ENCODE measurements at places on chromosomes 1 and 21.

- DNase-seq: peak; percentile 8
Measured at GRCh38 chr1:3903141-3904005, 3.3 kb upstream of the C1orf174 start.

DNA sequence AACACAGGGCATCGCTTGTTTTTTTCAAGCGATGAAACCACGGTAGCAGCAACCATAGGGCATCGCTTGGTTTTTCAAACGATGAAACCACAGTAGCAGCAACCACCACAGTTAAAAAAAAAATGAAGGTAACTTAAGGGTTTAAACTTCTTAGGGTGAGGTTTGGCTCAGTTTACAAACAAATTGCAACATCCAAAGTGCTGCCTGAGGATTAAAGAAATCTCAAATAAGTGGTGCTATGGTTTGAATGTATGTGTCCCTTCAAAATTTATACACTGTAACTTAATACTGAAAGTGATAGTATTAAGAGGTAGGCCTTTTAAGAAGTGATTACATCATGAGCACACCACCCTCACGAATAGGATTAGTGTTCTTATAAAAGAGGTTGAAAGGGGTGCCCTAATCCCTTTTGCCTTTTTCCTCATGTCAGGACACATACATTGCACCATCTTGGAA, 6.4 kb upstream of the GBP5 start:
- DNase-seq: no peak

DNA sequence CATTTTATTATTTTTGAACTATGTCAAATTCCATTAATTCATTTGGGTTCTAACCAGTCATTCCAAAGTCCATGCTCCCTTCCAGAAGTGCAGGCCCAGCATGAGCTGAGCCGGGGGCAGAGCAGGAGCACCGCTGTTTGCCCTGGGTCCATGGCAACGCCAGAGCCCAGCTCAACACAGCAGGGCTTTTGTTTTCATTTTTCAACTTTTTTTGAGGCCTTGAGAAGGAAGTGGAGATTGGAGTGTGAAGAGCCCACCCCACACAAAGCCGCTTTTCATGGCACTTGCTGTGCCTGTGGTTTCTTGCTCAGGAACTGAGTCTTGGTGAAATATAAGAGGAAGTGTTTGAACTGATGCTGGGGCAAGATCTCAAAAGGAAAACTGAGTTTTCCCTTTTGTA, 13.2 kb upstream of the PRMT2 start:
- peak; percentile 17 for DNase-seq

DNA sequence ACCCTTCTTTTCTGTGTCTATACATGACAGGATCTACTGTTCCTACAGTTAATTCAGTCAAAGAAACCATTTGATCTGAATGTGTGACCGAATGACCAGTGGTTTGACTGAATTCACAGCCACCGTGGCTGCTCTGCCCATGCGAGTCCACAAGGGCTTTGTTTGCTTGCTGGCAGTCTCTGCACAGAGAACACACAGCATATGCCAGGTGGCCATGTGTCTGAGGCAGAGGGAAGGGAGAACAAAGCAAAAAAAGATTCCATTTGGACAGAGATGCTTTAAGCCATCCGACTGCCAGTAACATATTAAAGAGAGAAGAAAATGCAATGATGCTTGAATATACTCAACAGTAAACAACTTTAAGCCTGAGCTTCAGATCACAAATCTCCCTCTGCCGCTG, 737.8 kb upstream of the CXADR start:
- DNase-seq: no peak

DNA sequence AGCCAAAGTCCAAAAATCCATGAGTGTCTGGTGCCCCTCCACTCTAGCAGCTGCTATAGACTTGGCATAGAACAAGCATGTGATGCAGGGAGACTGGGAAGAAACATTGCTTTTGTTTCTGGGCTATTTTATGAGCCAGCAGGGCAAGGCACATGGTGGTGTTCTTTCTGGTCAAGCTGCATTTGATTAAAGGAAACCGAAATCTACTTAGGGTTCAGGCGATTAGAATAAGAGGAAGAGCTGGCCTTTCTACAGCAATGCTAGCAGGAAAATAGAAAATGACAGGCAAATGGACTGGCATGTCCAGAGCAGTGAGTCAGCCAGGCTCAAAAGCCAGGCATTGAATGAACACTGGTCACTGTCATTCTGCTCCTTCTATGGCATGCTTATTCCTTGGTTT, 28.5 kb upstream of the ARHGAP29 start:
- no peak for DNase-seq

DNA sequence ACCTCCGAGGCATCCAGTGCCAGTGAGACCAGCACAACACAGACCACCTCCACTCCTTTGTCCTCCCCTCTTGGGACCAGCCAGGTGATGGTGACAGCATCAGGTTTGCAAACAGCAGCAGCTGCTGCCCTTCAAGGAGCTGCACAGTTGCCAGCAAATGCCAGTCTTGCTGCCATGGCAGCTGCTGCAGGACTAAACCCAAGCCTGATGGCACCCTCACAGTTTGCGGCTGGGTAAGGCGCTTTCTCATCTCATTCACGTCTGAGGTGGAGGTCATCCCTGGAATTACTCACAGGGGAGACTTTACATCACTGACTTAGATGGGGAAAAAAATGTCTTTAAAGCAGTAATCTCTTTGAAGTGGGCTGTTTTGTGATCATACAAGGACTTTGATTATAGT, 106.3 kb downstream of the CD247 start:
- no peak for DNase-seq

DNA sequence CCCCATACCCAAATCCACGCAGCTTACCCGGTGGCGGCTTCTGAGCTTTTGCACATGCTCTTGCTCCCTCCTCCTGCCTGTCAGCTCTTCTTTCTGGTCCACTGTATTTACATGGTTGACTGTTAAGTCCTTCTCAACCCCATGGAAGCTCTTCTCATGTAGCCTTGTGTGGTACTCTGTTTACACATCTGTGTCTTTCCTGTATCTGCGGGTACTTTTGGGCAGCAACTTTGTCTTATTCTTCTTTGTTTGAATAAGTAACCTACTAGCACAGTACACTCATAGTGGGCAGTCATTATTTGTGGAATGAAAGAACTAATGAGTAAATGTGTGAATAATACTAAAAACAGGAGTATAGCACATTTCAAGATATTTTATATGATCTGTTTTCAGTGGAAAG, 88.5 kb upstream of the GPR88 start:
- DNase-seq: peak; percentile 28

DNA sequence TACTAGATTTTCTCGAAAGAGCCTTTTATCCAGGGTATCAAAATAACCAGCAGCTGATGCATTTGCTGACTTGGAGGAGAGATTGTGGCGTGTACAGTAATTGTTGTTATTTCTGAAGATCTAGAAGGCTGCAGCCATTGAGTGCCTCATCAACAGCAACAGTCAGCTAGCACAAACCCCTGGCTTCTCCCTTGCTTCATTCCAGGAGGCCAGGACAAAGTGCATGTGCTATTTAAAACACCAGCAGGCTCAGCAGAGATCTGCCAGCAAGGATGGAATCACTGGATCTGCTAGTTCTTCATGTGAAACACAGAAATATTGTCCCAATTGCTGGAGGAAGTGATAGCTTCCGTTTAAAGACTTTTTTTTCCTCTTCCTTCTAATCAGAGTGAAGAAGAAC, 2.8 kb upstream of the NGF start:
- no peak for DNase-seq

GRCh38 chr1:113390871-113391648, 745 bp downstream of the MAGI3 start:
- DNase-seq: peak; percentile 41

DNA sequence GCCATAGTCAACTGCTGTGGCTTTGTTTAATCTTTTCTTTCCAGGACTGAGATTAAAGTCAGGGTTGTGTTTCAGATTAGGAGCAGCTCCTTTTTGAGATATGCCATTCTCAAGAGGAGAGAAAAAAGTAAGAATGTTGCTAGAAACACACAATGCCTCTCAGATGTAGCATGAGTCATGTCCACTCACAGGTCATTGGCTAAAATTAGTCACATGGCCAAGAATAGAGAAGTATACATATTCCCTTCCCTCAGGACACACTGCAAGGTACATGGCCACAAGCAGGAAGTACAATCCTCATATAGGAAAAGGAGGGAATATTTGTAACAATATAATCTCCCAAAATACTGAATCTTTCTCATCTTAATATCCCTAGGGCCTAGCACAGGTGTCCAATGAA, 141.9 kb upstream of the PTBP2 start:
- DNase-seq: no peak

GRCh38 chr1:29136391-29136915, 12.8 kb upstream of the TMEM200B start:
- DNase-seq: no peak

DNA sequence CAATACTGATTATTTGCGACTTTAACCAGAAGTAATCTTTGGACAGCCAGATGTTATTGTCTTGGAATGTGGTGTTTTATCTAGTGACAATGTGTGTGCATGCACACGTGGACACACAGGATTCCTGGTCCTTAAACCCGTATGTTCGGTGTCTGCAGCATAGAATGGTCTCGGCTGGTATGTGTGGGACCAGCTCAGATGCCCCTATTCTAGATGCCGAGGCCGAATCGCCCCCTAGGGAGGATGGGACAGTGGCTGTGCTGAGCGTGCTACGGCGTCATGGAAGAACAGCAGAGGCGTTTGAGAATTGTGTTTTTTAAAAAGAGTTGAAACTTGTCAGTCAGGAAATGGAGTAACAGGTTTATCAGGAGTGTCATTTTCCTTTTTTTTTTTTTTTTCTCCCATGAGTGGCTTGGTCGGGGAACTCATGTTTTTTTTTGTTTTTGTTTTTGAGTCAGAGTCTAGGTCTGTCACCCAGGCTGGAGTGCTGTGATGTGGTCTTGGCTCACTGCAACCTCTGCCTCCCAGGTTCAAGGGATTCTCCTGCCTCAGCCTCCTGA, 30.1 kb downstream of the SKI start:
- no peak for DNase-seq

DNA sequence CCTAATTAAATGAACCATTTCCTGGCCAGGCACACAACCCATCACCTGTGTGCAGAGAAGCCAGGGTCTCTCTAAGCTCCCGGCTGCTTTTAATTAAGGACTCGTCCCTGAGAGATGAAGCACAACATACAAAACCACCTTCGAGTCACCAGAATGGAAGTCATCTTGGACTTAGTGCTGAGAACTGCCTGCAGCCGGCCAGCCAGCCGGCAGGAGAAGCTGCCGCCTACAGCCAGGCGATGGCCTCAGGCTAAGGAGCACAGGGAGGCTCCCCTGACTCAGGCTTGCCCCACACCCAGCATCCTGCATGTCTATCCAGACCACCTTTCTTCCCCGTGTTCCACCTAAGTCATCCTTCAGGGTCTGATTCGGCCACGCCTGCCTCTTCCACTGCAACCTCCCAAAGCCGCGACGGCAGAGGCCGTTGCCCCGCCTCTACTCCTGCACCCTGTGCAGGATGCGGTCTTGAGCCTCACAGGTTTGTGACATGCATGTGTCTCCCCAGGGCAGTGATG, 83.6 kb downstream of the SLC66A1 start:
- DNase-seq: no peak

GRCh38 chr1:232074265-232074664, 447.7 kb downstream of the DISC1 start:
- DNase-seq: no peak

GRCh38 chr1:234627009-234627950, 17.3 kb upstream of the IRF2BP2 start:
- DNase-seq: no peak

DNA sequence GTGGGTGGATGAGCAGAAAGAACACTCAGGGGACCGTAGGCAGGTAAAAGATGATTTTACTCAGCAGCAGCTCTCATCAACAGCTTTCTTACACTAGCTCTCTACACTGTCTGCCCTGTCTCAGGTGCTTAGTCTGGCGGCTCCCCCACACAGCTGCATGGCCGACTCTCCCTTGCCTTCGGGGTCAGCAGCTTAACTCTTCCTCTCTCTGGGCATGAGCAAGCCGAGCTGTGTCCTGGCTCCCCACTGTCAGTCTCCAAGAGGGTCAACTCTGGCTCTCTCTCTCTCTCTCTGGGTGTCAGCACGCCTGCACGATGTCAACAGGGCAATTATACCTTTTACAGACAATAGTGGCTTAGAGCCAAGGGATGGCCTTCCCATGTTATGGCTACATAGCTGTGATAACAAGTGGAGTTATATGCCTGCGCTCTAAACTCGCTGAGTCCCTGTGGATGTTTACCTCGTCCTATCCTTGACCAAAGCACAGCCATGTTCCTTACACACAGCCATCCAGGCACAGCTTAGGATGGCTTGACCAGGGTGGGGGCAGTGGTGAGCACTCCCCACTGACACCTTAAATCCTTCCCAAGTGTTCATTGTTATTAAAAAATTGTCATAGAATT, 3.1 kb upstream of the BCL10 start:
- DNase-seq: no peak

- DNase-seq: no peak
Measured at GRCh38 chr1:79633456-79633855, 626.9 kb upstream of the ADGRL4 start.

GRCh38 chr21:15706696-15707095, 23.1 kb upstream of the USP25 start:
- no peak for DNase-seq

- no peak for DNase-seq
Measured at GRCh38 chr1:11813021-11813420, 7.0 kb downstream of the CLCN6 start.

Data from stimulated activated CD4-positive, alpha-beta T cell treated with anti-CD3 and anti-CD28 coated beads, Interleukin-4, amount 100 ng/mL, for 24 hours (primary cell).